Activated CD8-positive, alpha-beta memory T cell treated with anti-CD3 and anti-CD28 coated beads for 4 hours (primary cell): ENCODE measurements at places on chromosomes 13 and 19.

- DNase-seq = no peak
Observed at GRCh38 chr19:47227352-47228167, 3.4 kb downstream of the BBC3 start.

- DNase-seq = no peak
Observed at GRCh38 chr19:47430041-47430802, 10.9 kb upstream of the MEIS3 start.

DNA sequence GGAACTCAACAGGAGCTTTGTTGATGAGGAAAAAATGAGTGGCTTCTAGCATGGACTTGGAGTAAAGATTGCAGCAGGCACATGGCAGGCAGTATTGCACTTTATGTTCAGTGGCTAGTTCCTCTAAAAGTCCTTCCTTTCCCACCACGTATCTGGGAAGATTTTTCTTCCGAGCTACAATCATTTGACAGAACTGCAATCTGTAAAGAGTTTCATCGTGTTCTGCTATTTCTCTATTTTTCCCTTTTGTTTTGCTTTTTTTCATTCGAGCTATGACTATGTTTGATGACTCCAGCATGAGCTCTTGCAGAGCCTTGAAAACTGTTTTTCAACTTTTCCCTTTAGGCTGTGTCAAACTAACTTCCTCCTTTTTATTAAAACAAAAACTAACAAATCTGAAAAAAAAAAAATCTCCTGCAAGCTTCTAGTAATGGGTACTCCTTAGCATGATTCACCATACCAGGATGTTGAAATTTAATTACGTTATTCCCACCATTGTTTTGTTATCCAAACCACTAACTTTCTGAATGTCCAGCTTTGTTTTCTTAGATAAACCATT lies 12.3 kb downstream of the CLDN10 start:
- DNase-seq = no peak

DNA sequence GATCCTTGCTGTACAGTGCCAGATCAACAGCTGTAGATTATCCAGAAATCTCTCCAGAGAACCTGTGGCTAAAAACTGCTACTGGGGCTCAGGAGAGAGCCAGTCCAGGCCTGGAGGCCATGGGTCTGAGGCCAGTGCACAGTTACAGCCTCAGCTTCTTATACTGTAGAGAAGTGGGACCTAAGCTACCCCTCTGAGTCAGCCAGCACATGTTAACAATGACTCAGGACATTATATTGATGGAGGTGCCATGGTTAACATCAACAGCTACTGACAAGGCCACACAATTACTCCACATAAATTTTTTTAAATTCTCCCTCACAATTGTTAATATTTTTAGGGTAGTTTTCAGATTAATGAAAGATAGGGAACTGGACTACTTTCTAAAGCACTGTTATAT lies 138.5 kb downstream of the RBM26 start:
- DNase-seq = no peak

DNA sequence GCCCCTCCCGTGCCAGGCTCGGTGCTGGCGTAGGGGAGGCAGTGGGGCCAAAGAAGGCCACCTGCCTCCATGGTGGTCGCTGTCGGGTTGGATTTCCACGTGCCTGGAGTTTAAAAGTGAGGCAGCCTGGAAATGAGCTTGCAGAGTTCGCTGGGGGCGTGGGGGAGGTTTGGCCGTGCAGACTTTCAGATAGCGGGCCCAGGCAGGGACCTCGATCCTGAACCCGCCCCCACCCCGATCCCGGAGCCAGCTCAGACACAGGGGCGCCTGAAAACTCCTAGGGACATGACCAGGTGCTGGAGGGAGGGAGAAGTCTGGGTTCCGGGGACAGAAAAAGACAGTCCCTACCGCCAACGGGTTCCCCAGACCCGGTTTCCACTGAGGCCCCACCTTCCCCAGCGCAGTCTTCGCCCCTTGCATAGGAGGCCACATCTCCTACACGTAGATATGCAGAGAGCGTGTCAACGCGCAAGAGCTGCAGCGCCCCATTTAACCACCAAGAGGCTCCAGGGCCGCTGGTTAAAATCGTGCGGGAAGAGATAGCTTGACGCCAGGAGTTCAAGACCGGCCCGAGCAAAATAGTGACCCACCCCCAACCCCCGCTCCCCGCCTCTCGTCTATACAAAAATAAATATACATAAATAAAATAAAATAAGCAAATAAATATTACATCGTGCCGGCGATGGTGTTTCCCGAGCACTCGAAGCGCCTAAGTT lies 8.5 kb downstream of the CCDC8 start:
- no peak for DNase-seq

- DNase-seq = no peak
Observed at GRCh38 chr13:86877441-86877840, 793.7 kb upstream of the SLITRK5 start.

DNA sequence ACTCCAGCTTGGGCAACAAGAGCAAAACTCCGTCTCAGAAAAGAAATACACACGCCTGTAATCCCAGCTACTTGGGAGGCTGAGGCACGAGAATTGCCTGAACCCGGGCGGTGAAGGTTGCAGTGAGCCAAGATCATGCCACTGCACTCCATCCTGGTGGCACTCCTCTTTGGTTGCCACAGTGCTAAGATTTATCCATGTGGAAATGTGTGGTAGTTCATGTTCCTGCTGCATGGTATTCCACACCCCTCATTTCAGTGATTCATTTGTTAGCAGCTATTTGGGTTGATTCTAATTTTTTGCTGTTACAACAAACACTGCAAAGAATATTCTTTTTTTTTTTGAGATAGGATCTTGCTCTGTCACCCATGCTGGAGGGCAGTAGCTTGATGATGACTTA lies 12.1 kb downstream of the IFNL3 start:
- DNase-seq = no peak

DNA sequence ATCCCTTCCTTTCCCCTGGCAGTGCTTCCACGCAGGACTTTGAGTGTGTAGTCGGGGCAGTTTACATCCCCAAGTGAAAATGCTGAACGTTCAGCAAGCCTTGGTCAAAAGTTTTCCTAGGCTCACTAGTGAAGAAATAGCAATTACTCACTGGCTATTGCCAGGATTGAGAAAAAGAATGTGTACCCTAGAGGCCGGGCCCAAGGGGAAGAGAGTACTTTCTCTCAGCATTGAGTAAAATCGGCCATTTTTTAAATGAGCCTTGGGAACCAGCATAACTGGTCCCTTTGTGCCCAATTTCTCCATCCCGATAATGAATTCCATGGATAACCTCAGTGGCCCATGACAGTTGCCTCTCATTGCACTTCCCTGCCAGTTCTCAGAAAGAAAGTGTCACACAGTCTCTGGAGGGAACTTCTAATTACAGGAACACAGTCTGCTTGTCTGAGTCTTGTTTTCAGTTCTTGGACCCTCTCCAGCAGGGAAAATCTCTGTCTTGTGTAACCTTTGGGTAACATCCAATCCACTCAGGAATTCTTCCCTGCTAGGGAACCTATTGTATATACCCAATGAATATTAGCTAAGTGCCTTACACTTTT lies 7.3 kb upstream of the OR7D2 start:
- DNase-seq = no peak

GRCh38 chr13:79423801-79424642 lies 18.0 kb upstream of the RBM26 start:
- DNase-seq = no peak

GRCh38 chr19:37243206-37243632 lies 25.2 kb downstream of the ZNF383 start:
- no peak for DNase-seq

- DNase-seq = no peak
Observed at GRCh38 chr13:39876258-39876657, 220.8 kb downstream of the COG6 start.

DNA sequence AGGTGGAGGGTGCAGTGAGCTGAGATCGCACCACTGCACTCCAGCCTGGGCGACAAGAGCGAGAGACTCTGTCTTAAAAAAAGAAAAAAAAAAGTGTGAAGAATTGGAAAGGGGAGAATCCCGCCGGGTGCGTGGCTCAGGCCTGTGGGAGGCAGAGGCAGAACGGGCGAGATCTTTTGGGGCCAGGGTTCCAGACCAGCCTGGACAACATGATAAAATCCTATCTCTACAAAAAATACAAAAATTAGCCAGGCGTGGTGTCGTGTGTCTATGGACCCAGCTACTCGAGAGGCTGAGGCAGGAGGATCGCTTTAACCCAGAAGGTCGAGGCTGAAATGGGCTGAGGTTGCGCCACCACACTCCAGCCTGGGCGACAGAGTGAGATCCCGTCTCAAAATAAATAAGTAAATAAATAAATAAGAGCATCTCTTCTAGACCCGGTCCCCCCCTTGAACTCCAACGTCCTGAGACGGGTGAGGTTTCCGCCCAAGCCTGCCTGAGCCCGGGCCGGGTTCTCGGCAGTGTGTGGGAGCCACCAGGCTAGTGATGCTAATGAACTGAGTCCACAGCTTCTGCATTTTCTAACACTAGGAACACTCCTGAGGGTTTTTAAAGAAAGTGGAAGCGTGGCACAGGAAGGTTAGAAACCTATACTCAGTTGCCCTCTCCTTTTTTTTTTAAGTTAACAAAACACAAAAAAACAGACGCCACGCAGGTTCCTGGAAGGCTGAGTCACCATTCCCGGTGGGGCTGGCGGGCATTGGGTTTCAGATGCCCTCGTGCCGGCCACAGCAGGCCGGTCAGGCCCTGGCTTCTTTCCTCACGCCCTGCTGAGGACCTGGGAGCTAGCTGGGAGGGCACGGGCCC lies 22.0 kb downstream of the GPX4 start:
- no peak for DNase-seq

GRCh38 chr19:38298821-38299680 lies 5.0 kb upstream of the C19orf33 start:
- DNase-seq = no peak

- DNase-seq = peak; percentile 60
Observed at GRCh38 chr19:29694669-29695627, 20.1 kb downstream of the C19orf12 start.

GRCh38 chr19:19652482-19653295 lies 9.2 kb upstream of the GMIP start:
- DNase-seq = no peak

GRCh38 chr13:73708393-73708985 lies 425.7 kb downstream of the KLF12 start:
- DNase-seq = peak; percentile 14
